Activated naive CD8-positive, alpha-beta T cell treated with anti-CD3 and anti-CD28 coated beads, Interleukin-2, amount 50 U/mL, for 16 hours (primary cell): ENCODE measurements at places on chromosomes 2 and 18.

DNA sequence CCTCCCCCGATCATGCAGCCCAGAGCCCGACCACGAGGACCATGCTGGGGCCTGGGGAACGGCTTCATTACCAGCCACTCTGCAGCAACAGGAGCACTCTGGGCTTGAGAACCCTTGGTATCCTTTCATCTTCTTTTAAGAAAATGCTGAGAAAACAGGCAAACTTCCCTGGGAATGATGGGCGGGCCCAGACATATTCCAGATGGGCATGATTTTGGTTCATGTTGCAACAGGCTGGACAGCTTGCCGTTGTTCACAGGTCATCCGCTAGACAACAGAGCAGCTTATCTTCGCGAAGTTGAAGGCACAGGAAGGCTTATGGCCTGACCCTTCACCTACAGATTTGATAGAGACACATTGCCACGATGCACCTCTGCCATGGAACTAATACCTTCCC, 121.0 kb downstream of the KLHL29 start:
- DNase-seq = no peak

GRCh38 chr2:74576211-74576862, 21.8 kb downstream of the DOK1 start:
- no peak for DNase-seq

GRCh38 chr2:25204190-25204838, 35.9 kb upstream of the POMC start:
- no peak for DNase-seq

- DNase-seq = no peak
Observed at GRCh38 chr2:235600406-235600805, 106.6 kb downstream of the AGAP1 start.

- no peak for DNase-seq
Observed at GRCh38 chr2:64931246-64932115, 57.7 kb upstream of the SLC1A4 start.
